ENCODE measurements at places on chromosomes 16 and 17.

GRCh38 chr17:45008216-45008615 is 40.1 kb upstream of the C1QL1 start:
- DNase-seq, result no peak

- no peak for DNase-seq
Observed at GRCh38 chr16:78972986-78973385, 627.6 kb downstream of the MAF start.

DNA sequence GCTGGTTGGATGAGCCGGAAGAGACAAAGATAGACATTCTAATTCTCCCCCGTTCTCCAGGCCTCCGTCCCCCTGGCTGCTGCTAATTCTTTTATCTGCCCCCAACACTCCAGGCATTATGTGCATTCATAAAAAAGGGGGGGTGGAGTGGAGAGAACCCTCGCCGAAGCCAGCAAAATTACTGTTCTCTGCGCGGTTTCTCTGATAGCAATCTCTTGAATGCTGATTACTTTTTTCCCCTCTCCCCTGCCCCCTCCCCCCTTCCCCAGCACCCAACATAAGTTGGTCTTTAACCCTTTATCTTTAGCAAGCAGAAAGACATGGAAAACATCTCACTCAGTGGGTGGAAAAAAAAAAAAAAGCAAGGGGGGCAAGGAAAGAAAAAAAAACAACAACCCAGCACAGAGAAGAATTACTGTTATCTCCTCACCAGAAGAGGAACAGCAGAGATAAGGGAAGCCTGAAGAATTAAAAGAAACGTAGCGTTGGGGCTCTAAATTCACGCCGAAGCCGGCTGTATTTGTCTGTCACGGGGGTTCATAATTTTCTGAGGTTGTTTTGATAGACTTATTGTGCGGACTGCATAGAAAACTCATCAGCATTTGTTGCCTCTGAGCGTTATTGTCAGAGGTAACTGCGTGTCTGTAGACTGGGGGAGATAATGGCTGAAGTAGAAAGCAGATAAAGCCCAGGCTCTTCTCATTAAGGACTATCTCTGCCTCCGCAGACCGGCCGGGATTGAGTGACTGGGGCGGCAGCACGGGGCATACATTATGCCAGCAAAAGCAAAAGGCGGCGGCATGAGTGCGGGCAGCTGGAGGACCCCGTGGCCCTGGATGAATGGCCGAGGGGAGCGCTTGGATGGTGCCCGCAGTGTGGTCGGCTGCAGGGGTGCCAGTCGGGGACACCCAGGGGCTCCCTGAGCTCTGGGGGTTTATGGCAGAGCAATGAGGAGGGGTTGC is 126.9 kb downstream of the MRM1 start:
- no peak for DNase-seq

- no peak for DNase-seq
Observed at GRCh38 chr16:4194661-4195060, 47.2 kb downstream of the SRL start.

DNA sequence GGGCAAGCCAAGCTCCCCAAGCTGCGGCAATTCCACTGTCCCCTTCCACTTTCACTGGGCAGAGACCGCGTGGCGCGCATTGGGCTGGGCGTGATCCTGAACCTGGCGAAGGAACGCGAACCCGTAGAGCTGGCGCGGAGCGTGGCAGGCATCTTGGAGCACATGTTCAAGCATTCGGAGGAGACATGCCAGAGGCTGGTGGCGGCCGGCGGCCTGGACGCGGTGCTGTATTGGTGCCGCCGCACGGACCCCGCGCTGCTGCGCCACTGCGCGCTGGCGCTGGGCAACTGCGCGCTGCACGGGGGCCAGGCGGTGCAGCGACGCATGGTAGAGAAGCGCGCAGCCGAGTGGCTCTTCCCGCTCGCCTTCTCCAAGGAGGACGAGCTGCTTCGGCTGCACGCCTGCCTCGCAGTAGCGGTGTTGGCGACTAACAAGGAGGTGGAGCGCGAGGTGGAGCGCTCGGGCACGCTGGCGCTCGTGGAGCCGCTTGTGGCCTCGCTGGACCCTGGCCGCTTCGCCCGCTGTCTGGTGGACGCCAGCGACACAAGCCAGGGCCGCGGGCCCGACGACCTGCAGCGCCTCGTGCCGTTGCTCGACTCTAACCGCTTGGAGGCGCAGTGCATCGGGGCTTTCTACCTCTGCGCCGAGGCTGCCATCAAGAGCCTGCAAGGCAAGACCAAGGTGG is 9.8 kb downstream of the SARM1 start:
- no peak for DNase-seq

GRCh38 chr16:60582528-60582927 is 1453.7 kb downstream of the CDH8 start:
- DNase-seq, result no peak

GRCh38 chr16:53098526-53099317 is 43.9 kb downstream of the CHD9 start:
- peak; percentile 82 for DNase-seq

GRCh38 chr17:80441598-80442322 is 26.8 kb downstream of the ENDOV start:
- DNase-seq, result peak; percentile 35

DNA sequence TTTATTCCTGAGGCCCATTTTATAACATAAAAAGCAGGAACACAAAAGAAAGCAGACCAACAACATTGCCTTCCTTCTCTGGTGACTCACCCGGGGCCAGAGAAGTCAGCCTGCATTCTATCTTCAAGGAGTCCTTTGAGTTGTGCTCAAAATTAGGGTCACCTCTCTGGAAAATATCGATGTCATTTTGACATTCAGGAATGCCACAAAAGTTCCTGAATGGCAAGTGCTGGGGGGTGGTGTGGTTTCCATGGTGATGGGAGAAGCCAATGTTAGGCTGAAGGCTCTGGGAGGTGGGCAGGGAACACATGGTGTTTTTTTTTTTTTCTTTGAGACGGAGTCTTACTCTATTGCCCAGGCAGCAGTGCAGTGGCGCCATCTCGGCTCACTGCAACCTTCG is 159.6 kb downstream of the HAPSTR1 start:
- no peak for DNase-seq

GRCh38 chr16:11603331-11603750 is 16.6 kb upstream of the LITAF start:
- no peak for DNase-seq

GRCh38 chr17:75228305-75228704 is 22.8 kb downstream of the NUP85 start:
- DNase-seq, result no peak

GRCh38 chr17:82029391-82029790 is 2.1 kb upstream of the RAC3 start:
- no peak for DNase-seq

DNA sequence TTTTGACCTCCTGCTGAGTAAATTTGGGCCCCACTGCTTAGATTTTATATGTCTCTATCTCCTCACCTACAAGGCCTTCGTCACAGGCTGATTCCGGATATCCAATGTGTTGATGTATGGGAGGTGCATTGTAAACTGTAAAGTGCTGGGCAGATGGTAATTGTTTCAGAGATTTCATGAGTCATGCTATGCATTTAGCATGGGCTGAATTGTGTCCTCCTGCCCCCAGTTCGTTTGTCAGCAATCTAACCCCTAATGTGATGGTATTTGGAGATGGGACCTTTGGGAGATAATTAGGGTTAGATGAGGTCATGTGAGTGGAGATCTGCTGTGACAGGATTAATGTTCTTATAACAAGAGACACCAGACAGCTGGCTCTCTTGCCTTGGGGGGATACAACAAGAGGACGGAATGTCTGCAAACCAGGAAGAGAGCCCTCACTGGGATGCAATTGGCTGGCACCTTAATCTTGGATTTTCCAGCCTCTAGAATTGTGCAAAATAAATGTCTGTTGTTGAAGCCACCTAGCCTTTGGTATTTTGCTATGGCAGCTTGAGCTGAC is 101.8 kb upstream of the NLRP1 start:
- no peak for DNase-seq

DNA sequence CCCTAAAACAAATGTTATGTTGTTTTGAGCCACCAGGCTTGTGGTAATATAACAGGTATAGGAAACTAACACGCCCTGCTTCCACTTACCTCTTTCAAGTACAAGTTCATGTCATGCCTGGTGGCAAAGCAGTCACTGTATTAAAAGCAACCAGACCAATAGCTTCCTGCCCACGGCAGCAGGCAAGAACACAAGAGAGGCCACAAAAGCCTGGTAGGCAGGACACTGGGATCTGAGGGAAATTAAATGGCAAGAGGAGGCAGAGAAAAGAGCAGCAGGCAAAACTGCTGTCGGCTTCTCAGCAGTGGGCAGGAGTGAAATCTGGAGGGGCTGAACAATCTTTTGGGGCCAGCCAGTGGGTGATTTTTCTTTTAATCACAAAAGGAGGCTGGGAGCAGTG is 2.2 kb downstream of the CYTH1 start:
- DNase-seq, result peak; percentile 81

- DNase-seq, result no peak
Observed at GRCh38 chr16:75580-76501, 2.2 kb upstream of the MPG start.

DNA sequence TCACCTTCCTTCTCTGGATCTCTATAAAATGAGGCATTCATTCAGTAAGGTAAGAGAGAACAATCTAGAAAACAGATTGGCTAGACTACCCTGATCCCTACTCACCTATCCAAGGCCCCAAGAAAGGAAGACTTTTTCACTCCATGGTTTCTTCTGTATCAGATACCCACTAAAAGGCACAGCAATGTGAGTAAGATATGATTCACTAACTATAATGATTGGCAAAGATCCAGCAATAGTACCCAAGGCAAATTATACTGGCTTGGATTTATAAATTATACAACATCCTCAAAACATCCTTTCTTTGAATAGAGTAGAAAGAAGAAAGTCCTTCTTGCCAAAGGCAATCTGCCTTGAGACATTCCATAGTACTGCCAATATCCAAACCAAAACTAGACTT is 1432.0 kb upstream of the GOT2 start:
- DNase-seq, result no peak

- DNase-seq, result no peak
Observed at GRCh38 chr16:84291226-84291625, 3.5 kb upstream of the WFDC1 start.

GRCh38 chr17:49834118-49834743 is 13.6 kb downstream of the TAC4 start:
- no peak for DNase-seq

- DNase-seq, result no peak
Observed at GRCh38 chr17:46027048-46027975, 28.3 kb downstream of the STH start.

GRCh38 chr17:80242505-80242904 is 18.1 kb upstream of the RNF213 start:
- no peak for DNase-seq

DNA sequence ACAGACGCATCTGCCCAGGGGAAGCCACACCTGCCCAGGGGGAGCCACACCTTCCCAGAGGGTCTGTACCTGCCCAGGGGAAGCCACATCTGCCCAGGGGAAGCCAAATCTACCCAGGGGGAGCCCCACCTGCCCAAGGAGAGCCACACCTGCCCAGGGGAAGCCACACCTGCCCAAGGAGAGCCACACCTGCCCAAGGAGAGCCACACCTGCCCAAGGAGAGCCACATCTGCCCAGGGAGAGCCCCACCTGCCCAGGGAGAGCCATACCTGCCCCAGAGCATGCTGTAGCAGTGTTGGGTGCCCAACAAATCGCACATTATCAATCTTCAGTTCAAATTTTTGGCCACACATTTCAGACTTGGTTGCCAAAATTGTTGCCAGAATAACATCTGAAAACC is 19.6 kb downstream of the NPRL3 start:
- no peak for DNase-seq

DNA sequence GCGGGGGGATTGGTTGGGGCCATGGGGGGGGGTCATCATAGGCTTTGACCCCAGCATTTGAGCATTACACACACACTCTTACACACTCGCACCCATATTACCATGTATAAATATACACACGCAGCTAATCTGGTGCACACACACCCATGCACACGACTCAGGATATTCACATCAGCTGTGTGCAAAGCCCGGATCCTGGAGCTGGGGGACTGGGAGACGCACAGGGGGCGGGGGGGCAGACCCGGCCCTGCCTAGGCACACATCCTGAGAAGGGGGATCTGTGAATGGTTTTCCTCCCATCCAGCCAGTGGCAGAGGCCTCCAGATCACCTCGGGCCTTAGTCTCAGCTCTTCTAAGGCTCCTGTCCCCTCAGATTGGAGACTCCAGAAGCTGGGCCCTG is 5.6 kb downstream of the ASGR2 start:
- DNase-seq, result no peak

DNA sequence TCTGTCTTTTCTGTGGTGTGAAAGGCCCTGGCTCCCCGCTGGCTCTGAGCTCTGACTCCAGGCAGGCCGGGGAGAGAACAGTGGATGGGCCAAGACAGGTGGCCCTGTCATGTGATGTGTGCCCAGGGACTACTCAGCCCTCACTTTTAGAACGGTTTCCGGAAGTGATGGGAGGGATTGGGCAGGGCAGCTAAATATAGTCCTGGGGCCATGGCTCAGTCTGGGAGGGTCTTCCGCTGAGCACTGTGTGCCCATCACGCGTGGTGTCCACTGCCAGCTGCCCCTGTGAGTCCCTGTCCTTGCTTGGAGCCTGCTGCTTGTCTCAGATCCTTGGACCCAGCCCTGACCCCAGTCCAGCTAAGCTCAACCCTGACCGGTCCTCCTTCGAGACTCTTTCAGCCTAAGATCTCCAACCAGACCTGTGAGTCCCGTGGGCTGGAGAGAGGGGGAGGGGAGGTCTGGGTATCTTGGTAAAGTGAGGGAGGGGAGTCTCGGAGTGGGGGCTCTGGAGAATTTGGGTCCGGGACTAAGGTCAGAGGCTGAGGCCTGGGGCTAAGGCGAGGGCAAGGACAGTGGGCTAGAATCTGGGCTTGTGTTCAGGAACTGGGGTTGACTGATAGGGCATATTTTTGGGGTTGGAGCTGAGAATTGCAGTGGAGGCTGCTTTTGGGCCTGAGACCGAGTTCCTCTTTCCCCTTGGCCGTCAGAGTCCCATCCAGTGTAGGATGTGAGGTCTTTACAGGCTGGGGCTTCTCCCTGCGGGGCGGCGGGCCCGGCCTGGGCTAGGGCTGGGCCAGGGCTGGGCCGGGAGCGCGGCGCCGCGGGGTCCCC is at the start of gene TRIM72:
Gene TRIM72, plus strand, starts transcription at position 243 of the 831 bp plus-strand sequence. CDS start 620 bp downstream, outside the sequence.
- no peak for DNase-seq

DNA sequence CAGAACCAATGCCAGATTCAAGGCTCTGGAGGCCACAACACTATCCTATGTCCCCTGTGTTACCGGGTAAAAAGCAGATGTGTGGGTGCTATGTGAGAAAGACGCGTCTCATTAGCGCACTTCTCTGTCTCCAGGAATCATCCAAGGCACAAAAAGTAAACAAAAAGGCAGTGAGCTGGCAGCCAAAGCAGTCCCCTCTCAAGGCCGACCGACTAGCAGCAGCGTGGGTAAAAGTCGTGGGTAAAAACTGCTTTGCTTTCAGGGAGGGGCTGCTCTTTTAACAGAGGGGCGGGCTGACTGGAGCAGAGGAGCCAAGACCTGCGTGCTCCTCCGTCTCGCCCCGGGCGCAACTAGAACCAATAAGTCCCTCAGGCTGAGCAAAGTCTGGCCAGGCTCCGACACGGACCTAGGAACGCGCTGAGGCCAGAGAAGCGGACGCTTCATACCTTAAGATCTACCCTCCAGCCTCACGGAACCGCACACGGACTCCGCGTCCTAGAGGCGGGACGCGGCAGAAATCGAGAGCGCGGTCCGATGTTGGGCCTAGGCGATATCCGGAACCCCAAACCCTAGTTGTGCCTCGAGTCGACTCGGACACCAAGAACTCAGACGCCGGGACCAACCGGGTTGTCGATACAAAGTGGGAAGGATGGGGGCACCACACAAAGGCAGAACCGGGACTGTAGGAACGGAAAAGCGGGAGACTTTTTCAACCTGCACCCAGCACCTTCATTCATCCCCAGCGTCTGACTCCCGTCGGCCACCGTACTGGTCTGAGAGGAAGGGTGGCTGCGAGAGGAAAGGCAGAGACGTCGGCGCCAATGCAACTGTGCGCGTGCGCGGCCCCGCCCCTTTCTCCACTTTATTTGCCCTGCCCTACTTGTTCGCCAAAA is at the start of gene INTS2:
Gene INTS2, minus strand, starts transcription at position 775 of the 893 bp plus-strand sequence. CDS start 1,338 bp downstream, outside the sequence.
- peak; percentile 95 for DNase-seq
